ENCODE measurements at places on chromosomes 12 and 14.

- no peak for DNase-seq
Measured at GRCh38 chr12:62660756-62661155, 194.1 kb downstream of the MON2 start.

- no peak for DNase-seq
Measured at GRCh38 chr12:25065035-25065434, 116.1 kb upstream of the BCAT1 start.

GRCh38 chr14:70907996-70908934 is 1.0 kb downstream of the PCNX1 start:
- DNase-seq: peak; percentile 64

GRCh38 chr12:49627752-49628360 is 4.5 kb downstream of the PRPF40B start:
- DNase-seq: no peak

DNA sequence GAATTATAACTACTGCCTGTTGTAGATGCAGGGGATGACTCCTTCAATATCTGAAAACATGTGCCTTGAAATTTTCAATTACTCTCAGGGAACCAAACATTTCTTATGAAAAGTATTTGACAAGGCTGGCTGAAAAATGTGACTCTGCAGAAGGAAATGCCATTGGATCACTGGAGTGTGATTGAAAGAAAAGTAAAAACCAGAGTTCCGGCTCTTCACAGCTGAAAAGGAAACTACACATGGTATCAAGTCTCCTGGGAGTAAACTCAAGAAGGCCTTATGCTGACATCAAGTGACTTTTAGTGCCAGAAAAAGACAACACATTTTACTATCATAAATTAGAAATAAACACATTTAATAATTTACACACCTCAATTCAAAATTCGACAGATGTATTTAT is 693.0 kb downstream of the LRFN5 start:
- DNase-seq: no peak

GRCh38 chr12:76260390-76260748 is 87.8 kb downstream of the BBS10 start:
- no peak for DNase-seq

GRCh38 chr12:31890295-31891285 is 68.6 kb upstream of the RESF1 start:
- no peak for DNase-seq
